ENCODE measurements at places on chromosomes 12 and 14. TPM values are rescaled to one million over a fixed set of nuclear protein-coding genes. Genes with fewer than 3 reads are reported as not detected.

DNA sequence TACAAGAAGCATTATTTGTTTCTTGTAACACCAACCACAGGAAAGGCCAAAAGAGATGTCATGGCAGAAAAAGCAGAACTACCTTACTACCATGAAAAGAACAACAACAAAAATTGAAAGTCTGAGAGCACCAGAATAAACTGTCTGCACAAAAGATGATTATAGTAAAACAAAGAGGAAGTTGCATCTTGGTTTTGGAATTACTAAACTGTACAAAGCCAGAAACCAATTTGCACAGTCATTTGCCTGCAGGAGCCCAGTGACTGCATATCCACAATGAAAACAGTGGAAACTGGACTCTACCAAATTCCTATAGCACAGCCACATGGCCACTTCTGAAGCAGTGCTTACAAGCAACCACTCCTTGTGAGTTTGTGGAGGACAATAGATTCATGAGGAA is 276.2 kb downstream of the SSPN start:
- H3K4me1 ChIP-seq = peaks cover 63% of the 10 kb centered on the region
- peak overlapping the region; percentile 96 for H3K27ac ChIP-seq
- DNase-seq = peak; percentile 66

DNA sequence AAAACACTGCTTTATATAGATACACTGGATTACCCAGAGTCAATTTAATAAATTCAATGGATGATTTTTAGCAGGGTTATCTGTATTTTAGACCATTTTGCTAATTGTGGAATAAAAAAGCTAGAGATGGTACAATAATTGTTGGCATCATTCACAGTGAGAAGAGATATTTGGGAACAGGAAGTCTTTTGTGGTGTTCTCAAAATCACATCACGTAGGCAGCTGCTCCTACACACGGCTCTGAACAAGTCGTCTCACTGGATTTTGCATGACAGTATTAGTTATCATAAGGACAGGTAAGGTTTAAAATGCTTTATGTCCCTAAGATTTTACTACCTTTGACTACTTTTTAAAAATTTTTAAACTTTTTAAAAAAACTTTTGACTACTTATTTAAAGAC is 52.0 kb downstream of the PAPLN start:
- peaks cover 5% of the 10 kb centered on the region for H3K4me1 ChIP-seq
- no peaks in the 10 kb centered on the region for H3K27me3 ChIP-seq
- no peak overlapping the region for H3K4me3 ChIP-seq
- H3K27ac ChIP-seq = no peak overlapping the region
- DNase-seq = no peak

GRCh38 chr12:119780786-119781434 is 96.2 kb downstream of the CIT start:
- peak; percentile 65 for DNase-seq
- H3K4me1 ChIP-seq = peaks cover 48% of the 10 kb centered on the region
- H3K27me3 ChIP-seq = no peaks in the 10 kb centered on the region
- H3K27ac ChIP-seq = peak overlapping the region; percentile 98

- peak; percentile 50 for DNase-seq
- peak overlapping the region; percentile 23 for H3K4me3 ChIP-seq
- H3K36me3 ChIP-seq = peaks cover 17% of the 10 kb centered on the region
- H3K27me3 ChIP-seq = no peaks in the 10 kb centered on the region
- no peak overlapping the region for H3K27ac ChIP-seq
Measured at GRCh38 chr12:19458733-19459132, 19.4 kb downstream of the AEBP2 start.

Gene SLC39A9
- 161 TPM for total RNA-seq
